SW480 (cell line): ENCODE measurements at places on chromosomes 13 and 19.

GRCh38 chr13:28316129-28316528 is 177.8 kb downstream of the PAN3 start:
- no peak for DNase-seq

DNA sequence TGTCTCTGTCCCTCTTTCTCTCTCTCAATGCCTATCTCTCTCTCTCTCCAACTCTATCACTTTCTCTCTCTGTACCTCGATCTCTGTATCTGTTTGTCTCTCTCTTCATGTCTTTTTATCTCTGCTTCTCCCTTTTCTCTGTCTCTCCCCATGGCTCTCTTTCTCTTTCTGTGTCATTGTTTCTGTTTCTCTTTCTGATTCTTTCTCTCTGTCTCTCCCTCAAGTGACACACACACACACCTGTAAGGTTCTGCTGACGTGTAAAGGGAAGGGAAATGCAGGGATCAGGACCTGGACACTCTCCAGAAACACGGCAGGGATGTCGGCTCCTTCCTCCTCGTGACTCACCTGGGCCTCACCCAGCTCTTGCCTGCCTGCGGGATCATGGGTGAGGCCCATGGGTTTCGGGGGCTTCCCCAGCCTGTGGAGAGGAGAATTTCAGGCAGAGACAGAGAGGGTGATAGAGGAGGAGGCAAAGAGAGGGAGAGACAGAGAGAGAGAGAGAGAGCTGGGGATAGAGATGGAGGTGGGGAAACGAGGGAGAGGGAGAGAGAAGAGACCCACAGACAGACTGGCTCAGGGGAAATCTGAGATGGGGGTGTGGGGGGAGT is 5.4 kb upstream of the PLAUR start:
- peak; percentile 92 for DNase-seq

- DNase-seq = peak; percentile 60
Observed at GRCh38 chr19:3849092-3849491, 19.7 kb downstream of the ZFR2 start.

DNA sequence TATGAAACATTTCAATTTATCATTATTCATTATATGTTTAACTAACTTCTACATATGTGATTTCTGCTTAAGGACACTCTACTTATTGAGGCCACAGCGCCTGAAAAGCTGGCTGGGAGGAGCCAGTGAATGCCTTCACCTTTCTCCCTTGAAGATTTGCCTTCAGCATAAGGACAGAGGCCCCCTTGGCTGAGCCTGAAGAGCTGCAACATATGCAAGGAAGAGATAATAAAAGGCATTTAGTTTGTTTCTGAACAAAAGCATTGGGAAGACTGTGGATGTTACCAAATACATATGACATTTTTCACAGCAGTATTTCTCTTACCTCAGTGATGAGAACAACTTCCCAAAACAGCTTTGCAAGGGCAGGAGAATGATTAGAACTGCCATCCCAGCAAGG is 92.1 kb downstream of the ABCC4 start:
- no peak for DNase-seq

DNA sequence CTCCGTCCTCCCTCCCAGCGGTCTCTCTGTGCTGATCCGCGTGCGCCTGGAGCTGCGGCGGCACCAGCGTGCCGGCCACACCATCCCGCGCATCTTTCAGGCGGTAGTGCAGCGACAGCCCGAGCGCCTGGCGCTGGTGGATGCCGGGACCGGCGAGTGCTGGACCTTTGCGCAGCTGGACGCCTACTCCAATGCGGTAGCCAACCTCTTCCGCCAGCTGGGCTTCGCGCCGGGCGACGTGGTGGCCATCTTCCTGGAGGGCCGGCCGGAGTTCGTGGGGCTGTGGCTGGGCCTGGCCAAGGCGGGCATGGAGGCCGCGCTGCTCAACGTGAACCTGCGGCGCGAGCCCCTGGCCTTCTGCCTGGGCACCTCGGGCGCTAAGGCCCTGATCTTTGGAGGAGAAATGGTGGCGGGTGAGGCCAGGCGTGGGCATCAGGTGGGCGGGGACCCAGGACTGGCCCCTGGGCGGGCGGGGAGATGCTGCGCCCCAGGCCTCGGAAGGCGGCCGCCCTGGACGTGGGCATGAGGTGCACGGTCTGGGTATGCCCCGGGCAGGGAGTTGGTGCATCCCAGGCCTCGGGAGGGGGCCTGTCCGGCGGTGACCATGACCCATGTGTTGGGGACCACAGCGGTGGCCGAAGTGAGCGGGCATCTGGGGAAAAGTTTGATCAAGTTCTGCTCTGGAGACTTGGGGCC is 16.4 kb downstream of the SLC27A1 start:
- no peak for DNase-seq

GRCh38 chr13:30808600-30808999 is 73.3 kb downstream of the ALOX5AP start:
- DNase-seq = no peak

- peak; percentile 63 for DNase-seq
Observed at GRCh38 chr19:17209126-17210036, 5.8 kb upstream of the USE1 start.

GRCh38 chr19:12792051-12792852 is 966 bp downstream of the JUNB start:
- peak; percentile 68 for DNase-seq

- DNase-seq = peak; percentile 20
Observed at GRCh38 chr13:113022745-113023574, 53.9 kb downstream of the MCF2L start.

DNA sequence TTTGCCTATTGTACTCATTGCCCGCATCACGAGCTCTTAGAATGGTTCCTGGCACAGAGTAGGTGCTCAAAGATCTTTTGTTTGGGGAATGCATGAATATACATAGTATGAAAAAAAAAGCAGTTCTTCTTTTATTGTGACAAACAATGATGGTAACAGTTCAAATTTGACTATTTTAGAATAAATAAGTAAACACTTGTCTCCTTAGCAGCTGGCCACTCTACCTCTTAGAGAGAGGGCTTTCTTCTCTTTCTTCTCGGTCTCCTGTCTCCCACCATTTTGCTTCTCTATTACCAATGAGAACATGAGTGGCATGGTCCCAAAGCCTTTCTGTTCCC is 639 bp upstream of the SLAIN1 start:
- DNase-seq = no peak

DNA sequence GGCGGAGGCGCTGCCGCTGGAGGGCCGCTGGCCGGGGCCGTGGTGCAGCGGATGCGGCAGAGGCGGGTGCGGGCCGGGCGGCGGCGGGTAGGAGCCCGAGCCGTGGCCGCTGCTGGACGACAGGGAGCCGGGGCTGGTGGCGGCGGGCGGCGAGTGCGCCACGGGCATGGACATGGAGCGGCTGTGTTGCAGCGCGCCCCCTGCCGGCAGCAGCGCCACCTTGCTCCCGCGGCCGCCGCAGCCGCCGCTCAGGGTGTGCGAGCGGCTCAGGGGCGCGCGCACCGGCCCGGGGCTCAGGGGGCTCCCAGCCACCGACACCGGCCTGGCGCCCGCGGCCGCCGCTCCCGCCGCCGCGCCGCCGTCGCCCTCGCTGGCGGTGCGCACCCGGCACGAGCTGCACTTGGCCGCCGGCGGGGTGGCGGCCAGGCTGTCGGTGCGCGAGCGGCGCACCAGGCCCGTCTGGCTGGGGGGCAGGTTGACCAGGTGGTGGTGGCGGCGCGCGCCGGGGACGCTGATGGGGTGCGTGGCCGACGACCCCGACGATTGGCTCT is 1.7 kb downstream of the IRS2 start:
- DNase-seq = peak; percentile 67

GRCh38 chr19:7137120-7137519 is 67.6 kb downstream of the ZNF557 start:
- DNase-seq = no peak

DNA sequence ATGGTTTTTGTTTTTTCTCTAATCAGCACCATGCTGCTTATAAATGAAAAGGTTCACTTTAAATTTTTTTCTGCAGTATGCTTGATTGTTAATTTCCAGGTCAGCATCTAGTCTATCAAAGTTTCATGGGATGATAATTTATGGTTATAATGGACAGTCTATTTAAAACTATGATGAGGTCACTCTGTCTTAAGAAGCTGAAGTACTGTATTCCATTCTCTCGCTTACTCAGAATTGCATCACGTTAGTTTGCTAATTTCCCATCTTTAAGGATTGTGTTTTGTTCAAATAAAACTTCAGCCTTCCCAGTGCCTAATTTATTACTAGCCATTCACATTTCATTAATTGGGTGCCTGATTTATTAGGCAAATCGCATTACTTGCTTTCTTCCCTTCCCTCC is 94.3 kb downstream of the GPC6 start:
- DNase-seq = no peak

DNA sequence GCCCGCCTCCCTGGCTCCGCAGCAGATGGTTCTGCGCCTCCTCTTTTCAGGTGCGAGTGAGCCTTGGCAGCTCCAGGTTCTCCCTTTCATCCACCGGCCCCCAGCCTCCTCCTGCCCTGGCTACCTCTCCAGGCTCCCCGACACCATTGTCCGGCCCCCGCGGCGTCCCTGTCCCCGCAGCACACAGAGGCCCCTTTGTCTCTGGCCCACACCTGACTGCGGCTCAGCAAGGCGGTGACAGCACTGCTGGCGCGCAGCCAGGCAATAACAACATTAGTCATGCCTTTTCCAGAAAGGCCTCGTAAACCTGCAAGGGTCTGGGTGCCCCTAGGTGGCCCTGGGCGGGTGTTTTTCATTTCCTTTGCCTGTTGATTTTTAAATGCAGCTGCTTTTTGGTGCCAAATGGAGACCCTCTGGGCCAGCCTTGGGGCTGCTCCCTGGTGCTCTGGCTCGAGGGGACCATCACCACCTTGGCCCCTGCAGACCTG is 73.2 kb upstream of the MEDAG start:
- DNase-seq = peak; percentile 99

- DNase-seq = no peak
Observed at GRCh38 chr13:95813139-95813538, 136.2 kb downstream of the DNAJC3 start.

GRCh38 chr19:14416817-14417231 is 2.3 kb downstream of the DDX39A start:
- DNase-seq = no peak

GRCh38 chr13:20441056-20441455 is 84.6 kb downstream of the CRYL1 start:
- DNase-seq = no peak

- no peak for DNase-seq
Observed at GRCh38 chr19:39211731-39212374, 7.8 kb upstream of the SYCN start.

- DNase-seq = no peak
Observed at GRCh38 chr13:29746148-29746677, 104.2 kb downstream of the UBL3 start.

- DNase-seq = no peak
Observed at GRCh38 chr19:31261603-31262212, 87.5 kb downstream of the TSHZ3 start.

DNA sequence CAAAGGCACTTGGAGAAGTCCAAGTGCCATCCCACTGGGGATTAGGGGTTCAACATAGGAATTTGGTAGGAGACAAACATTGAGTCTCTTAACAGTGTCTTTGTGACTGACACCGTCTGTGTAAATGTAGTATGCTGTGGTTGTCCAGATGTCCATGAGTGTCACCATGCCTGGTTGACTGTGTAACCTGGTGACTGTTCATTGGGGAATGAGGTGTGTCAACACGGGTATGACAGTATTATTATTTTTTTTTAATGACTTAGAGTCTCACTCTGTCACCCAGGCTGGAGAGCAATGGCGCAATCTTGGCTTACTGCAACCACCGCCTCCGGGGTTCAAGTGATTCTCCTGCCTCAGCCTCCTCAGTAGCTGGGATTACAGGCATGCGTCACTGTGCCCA is 16.2 kb downstream of the PKN1 start:
- DNase-seq = no peak

DNA sequence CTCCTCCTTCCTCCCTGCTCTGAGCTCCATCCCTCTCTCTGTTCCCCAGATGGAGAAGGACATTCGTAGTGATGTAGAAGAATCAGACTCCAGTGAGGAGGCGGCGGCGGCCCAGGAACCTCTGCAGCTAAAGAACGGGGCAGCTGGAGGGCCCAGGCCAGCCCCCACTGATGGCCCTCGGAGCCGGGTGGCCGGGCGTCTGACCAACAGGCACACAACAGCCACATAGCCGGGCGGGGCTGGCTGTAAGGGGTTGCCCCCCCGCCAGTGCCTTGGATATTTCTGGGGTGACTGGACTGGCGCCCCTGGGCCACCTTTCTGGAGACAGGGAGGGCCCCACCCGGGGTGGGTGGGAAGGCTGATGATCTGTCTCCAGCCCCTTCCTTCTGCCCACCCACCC is 46.3 kb downstream of the CD320 start:
- DNase-seq = no peak

DNA sequence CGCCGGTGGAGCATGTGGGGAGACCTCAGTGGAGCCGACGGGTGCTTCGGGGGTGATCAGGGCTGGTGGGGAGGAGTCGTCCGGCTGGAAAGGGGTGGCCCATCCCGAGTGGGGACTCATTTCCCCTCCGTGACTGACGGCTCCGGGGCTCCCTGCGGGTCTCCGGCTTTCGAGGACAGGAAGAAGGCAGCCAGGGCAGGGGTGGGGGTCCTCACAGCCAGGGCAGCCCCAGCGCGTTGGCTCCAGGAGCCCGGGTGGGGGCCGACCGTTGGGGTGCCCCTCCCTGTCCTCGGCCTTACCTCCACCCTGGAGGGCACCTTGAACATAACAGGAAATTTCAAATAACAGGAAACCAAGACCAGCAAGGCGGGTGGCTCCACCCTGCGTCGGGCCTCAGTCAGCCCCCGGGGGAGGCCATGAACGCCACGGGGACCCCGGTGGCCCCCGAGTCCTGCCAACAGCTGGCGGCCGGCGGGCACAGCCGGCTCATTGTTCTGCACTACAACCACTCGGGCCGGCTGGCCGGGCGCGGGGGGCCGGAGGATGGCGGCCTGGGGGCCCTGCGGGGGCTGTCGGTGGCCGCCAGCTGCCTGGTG is at the start of gene S1PR4:
Gene S1PR4, plus strand, starts transcription at position 393 of the 596 bp plus-strand sequence. Its CDS starts 24 bp downstream, at position 417.
- no peak for DNase-seq

- DNase-seq = no peak
Observed at GRCh38 chr19:4423416-4424126, 21.1 kb downstream of the CHAF1A start.

GRCh38 chr13:71871176-71871754 is 4.3 kb upstream of the DACH1 start:
- no peak for DNase-seq

DNA sequence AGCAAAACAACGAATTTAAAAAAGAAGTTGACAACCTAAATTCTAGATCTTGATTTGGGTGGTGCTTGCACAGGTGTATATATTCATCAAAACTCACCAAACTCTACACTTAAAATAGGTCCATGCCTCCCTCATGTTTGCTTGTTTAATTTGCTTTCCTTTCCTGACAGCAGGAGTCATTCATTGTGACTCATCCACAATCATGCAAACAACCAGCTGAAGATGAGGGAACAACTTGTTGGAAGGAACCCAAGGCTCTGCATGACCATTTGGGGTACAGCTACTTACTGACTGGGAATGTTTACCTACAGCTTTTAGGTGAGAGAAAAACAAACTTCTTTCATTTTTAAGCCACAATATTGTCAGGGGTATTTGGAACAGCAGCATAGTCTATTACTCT is 96.6 kb downstream of the RXFP2 start:
- DNase-seq = no peak
